Stimulated activated CD4-positive, alpha-beta T cell treated with anti-CD3 and anti-CD28 coated beads, Interleukin-15, amount 100 ng/mL, for 1 hour (primary cell): ENCODE measurements at places on chromosomes 2 and 18.

DNA sequence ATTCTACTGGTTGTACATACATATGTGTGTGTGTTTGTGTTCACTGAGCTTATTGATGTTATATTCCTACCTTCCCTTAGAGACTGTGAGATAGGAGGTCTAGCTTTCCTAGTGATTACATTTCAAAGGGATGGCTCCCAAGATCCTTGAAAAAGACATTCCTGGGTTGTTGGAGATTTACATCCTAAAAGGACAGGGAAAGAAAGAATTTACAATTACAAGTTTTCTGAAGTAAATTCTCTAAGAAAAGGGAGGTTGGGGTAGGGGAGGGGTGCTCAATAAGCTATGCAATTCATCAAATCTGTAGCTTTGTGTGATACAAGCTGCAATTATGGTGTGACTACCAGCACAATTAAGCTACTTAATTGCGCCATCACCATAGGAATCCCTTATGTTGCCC, 284.3 kb downstream of the NUP35 start:
- DNase-seq: no peak

GRCh38 chr2:217038001-217038400, 178.1 kb upstream of the TNP1 start:
- no peak for DNase-seq

DNA sequence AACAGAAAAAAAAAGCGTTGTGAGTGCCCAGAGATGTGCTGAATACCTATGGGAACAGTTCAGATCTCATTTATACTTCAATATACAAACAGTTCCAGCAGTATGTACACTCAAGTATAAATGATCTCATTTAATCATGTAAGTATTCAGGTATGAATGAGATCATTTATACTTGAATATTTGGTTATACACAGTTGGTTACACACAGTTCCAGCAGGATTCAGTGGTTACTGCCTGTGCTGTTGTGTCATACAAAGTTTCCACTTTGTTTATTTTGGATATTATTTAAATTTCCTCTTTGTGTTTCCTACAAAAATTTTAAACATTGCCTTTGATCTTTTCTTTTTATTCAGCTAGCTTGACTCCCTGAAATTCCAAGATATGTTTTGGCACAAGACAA, 293.5 kb upstream of the SLC39A10 start:
- no peak for DNase-seq

- no peak for DNase-seq
Measured at GRCh38 chr2:46216213-46216612, 81.0 kb upstream of the EPAS1 start.

- DNase-seq: peak; percentile 14
Measured at GRCh38 chr2:30115141-30115980, 31.4 kb upstream of the YPEL5 start.

GRCh38 chr2:7572450-7572849, 655.2 kb downstream of the RNF144A start:
- DNase-seq: no peak

DNA sequence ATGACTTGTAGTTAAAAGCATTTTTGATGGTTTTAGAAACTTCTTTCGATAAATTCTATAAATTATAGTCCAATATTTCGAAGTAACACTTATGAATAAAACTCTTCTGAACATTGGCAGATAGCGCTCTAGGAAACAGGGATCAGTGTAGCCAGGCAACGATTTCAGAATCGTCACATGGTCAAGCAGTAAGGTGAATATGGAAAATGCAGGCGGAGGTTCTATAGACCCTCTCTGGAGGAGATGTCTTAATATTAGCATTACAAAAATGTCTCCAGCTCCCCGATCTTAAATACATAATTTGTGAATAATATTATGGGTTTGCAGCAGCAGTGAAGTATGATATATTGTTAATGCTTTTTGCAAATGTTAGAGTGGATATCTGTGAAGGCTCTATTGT, 310.3 kb downstream of the SS18 start:
- no peak for DNase-seq

DNA sequence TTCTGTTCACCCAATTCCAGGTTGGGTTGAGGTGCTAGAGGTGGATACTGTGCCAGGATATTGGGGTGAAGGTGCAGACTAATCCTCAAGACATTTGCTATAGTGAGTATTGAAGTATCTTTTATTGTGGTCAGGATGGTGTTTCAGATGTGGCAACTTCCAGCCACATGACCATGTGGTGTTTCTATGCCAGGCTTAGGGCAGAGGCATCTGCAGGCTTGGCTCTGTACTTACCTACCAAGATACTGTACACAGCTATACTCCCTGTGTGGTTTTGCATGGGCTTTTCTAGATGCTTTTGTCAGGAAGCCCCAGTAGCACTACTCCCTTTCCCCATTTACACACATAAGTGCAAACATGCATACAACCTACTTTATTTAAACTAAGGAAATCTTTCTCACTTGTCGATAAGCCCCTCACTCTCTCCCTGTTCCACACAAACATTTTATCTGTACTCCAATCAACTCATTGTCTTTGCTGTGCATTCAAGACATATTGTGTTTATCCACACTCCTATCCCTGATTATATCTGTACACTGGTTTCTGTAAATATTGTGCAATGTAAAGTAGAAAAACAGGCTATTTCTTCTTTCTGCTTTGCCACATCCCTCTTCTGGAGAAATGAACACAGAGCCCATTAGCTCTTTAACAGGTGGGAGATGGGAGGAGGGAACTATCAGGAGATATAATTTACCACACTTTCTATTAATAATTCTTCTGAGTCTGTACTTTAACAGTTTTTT, 12.3 kb downstream of the ARL6IP6 start:
- no peak for DNase-seq

- no peak for DNase-seq
Measured at GRCh38 chr2:128745946-128746345, 427.3 kb upstream of the HS6ST1 start.

GRCh38 chr2:168723275-168723899, 79.0 kb upstream of the NOSTRIN start:
- DNase-seq: no peak
